ENCODE measurements at places on chromosomes 13 and 19. TPM values are rescaled to one million over a fixed set of nuclear protein-coding genes. Genes with fewer than 3 reads are reported as not detected.

Gene F10
- polyA plus RNA-seq: 16.9 TPM

Gene PSG6
- polyA plus RNA-seq: 0.16 TPM

Gene ZNF614
- 7.8 TPM for polyA plus RNA-seq

Gene C19orf18
- polyA plus RNA-seq: 1.5 TPM

Gene CHST8
- polyA plus RNA-seq: 0.38 TPM

Gene PLVAP
- 40.7 TPM for polyA plus RNA-seq

Gene BRME1
- 3.0 TPM for polyA plus RNA-seq

Gene CASP14
- 0.05 TPM for polyA plus RNA-seq

Gene DMKN
- polyA plus RNA-seq: 0.59 TPM

Gene RNF17
- polyA plus RNA-seq: 0.19 TPM

Gene LHFPL6
- 48.9 TPM for polyA plus RNA-seq

Gene CEACAM21
- polyA plus RNA-seq: 0.82 TPM

Gene SIGLECL1
- not detected for polyA plus RNA-seq

Gene TMEM259
- polyA plus RNA-seq: 75.5 TPM

Gene KCNN4
- polyA plus RNA-seq: 0.51 TPM

Gene CEACAM7
- polyA plus RNA-seq: not detected

Gene TRPC4
- 0.37 TPM for polyA plus RNA-seq

Gene ZNF358
- polyA plus RNA-seq: 53.0 TPM

Gene GFY
- 0.09 TPM for polyA plus RNA-seq

Gene LYPD3
- 0.67 TPM for polyA plus RNA-seq

Gene ZNF613
- 6.1 TPM for polyA plus RNA-seq

Gene FLT1
- 14.4 TPM for polyA plus RNA-seq

Gene STARD13
- 21.4 TPM for polyA plus RNA-seq

Gene NLRP9
- not detected for polyA plus RNA-seq

Gene ITGBL1
- polyA plus RNA-seq: 1.1 TPM

Gene RFPL4AL1
- polyA plus RNA-seq: 0.63 TPM

Gene CYP4F3
- polyA plus RNA-seq: 0.24 TPM

Gene TUBA3C
- polyA plus RNA-seq: not detected

Gene IGFL3
- polyA plus RNA-seq: not detected

Gene PEAK3
- polyA plus RNA-seq: 0.05 TPM

Gene ZNF845
- polyA plus RNA-seq: 5.1 TPM

Gene ZNF443
- polyA plus RNA-seq: 3.5 TPM

Gene EFNA2
- 1.1 TPM for polyA plus RNA-seq

Gene MEGF8
- 30.3 TPM for polyA plus RNA-seq

Gene EBI3
- 0.38 TPM for polyA plus RNA-seq

Data from forelimb muscle (tissue), 1 donor.